KBM-7 (cell line): ENCODE measurements at places on chromosomes 16 and 17.

- no peak for DNase-seq
Observed at GRCh38 chr16:57997528-57998265, 2.8 kb downstream of the ZNF319 start.

- DNase-seq: no peak
Observed at GRCh38 chr16:23557779-23558702, 514 bp downstream of the UBFD1 start.

GRCh38 chr16:85670840-85671239 is 17.9 kb downstream of the GINS2 start:
- no peak for DNase-seq

- DNase-seq: peak; percentile 89
Observed at GRCh38 chr17:3963237-3964201, 718 bp downstream of the ATP2A3 start.

DNA sequence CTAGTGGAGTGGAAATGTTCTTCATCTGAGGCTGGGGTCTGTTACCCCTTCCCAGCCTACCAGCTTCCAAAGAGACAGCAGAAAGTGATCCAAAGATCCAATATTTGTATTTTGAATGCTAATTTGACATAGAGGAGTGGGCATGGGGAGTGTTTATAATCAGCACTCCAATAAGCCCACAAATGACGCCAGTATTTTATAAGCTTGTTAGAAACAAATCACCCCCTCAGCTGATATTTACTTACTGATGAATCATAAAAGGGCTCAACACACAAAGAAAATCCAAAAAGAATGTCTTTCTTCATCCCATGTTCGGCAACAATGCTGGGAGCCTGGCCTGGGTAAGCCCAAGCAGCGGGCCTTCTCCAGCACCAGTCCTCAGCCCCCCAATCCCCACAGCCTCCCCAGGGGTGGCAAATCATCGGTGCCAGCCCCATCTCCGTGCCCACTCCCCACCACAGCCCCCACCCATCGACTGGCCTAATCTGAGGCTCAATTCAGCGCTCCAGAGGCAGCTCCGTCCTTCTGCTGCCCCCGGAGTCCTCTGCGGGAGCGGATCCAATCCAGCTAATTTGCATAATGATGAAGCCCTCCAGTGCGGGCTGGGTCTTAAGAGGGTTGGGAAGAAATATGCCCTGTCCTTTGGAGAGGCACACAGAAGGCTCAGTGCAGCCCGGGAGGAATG is 169.5 kb downstream of the C16orf78 start:
- no peak for DNase-seq

GRCh38 chr17:76038050-76038449 is 10.9 kb upstream of the EVPL start:
- DNase-seq: no peak

DNA sequence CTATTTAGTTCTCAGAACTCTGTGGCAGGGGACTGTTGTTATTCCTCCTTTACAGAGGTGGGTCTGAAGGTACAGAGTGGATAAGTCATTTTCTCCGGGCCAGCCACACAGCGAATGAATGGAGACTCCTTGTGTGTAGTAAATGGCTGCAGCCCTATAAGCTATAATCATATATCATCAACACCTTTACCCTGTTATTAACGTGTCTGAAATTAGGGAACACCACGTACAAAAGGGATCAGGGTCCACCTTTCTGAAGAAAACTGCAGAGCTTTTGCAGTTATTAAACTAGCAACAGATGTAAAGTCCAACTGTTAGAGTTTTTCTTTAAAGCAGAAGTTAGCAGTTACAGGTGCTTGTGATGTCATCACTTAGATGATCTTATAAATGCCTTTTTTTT is 696.7 kb downstream of the MAF start:
- DNase-seq: no peak

DNA sequence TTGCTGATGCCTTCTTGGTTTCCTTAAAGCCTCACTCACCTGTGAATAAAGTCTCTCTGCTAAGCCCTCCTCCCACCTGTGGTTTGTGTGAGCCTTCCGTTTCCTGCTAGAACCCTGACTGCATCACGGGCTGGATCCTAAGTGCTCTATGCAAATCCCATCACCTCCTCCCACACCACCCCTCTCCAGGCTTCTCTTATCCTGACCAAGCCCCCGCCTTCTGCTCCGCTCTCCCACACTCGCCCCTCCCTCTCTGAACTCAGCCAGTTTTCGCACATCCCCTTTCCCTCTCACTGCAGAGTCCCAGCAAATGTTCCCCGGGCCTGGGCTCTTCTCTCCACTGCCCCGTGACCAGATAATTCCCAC is 51.8 kb downstream of the PIMREG start:
- peak; percentile 59 for DNase-seq

GRCh38 chr17:55456307-55457240 is 34.9 kb upstream of the MMD start:
- no peak for DNase-seq

GRCh38 chr16:4293822-4294457 is 21.1 kb upstream of the TFAP4 start:
- no peak for DNase-seq

DNA sequence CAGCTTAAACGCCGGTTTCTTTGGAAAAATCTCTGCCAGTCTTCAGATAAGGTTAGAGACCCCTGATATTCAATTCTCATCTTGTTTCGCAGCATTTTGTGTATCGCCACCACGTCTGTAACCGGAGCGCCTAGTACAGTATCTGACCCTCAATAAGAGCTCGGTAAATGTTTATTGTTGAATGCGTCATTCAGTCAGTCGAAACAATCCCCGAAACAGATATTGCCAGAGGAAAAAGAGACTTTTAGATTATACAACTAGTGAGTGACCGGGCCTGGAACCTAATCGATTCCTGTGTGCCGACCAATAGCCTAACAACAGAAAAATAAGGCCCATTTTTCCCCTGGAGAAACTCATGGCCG is 626 bp downstream of the PELP1 start:
- DNase-seq: no peak

- DNase-seq: no peak
Observed at GRCh38 chr17:31357839-31358394, 33.6 kb upstream of the RAB11FIP4 start.

DNA sequence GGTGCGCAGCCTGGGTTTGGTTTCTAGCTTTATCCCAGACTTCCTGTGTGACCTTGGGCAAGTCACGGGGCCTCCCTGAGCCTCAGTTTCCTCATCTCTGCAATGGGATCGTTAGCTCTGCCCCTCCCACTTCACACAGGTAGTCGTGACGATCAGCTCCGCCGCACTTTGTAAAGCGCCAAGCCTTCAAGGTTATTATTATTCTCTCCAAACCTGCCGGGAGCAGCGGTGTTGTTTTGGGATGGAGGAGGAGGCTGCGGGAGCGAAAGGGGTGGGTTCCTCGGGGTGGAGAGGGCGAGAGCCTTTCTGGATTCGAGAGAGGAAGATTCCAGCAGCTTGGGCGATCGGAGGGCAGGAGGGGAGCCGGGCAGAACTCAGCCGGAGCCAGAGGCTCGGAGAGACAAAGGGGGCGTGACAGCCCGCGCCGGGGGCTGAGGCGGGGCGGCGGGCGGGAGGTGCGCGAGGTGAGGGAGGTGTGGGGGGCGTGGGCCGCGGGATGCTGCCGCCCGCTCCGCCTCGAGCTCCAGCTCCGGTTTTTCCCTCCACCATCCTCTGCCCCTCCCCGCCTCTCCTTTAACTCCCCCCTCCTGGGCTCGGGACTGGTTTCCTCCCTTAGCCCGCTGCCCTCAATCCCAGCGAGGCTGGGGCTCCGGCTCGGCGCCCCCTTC is at the start of gene EFNB3:
EFNB3 (plus strand) TSS at position 602 of the 668 bp plus-strand sequence. CDS start 397 bp downstream, outside the sequence.
- DNase-seq: peak; percentile 53

DNA sequence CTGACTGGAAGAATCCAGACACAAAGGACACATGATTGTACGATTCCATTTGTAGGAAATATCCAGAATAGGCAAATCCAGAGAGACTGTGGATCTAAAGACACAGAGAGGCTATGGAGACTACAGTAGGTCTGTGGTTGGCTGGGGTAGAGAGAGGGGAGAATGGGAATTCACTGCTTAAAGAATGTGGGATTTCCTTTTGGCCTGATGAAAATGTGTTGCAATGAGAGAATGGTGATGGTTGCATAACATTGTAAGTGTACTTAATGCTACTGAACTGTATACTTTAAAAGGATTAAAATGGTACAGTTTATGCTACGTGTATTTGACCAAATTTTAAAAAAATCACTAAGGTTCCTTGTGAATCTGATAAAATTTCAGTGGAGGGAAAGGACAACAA is 62.1 kb downstream of the GPRC5B start:
- no peak for DNase-seq

DNA sequence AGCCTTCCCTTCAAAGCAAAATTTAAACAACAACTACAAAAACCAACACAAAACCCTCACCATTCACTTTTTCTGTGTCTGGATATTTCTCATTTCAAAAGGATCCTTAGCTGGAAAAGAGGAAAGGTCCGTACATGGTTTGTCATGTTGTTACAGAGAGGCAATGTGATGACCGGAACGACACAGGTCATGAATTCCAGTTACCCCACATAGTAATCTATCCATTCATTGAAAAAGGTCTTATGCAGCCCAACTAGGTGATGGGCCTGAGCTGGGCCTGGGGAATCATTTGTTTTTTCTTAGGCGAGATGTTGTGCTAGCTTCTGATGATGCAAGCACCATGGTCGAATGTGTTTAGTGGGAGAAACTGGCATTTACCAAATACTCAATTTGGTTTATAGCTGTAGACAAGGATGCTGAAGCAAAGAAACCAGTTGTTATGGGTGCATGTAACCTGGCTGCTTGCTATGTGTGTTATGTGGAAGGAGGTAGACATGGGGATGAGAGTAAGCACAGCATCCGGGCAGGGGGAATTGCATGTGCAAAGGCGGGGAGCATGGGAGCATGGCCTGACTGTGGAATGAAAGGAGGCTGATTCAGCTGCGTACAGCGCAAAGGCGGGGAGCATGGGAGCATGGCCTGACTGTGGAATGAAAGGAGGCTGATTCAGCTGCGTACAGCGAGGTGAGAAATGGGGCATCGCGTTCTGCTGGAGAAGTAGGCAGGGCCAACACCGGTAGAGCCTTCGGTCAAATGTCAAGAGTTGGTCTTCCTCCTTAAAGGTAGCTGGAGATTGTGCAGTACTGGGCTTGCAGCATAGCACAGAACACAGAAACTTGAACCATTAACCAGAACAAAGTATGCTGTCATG is 269.7 kb upstream of the MAF start:
- no peak for DNase-seq

GRCh38 chr17:64262198-64262999 is 661 bp downstream of the TEX2 start:
- peak; percentile 57 for DNase-seq

DNA sequence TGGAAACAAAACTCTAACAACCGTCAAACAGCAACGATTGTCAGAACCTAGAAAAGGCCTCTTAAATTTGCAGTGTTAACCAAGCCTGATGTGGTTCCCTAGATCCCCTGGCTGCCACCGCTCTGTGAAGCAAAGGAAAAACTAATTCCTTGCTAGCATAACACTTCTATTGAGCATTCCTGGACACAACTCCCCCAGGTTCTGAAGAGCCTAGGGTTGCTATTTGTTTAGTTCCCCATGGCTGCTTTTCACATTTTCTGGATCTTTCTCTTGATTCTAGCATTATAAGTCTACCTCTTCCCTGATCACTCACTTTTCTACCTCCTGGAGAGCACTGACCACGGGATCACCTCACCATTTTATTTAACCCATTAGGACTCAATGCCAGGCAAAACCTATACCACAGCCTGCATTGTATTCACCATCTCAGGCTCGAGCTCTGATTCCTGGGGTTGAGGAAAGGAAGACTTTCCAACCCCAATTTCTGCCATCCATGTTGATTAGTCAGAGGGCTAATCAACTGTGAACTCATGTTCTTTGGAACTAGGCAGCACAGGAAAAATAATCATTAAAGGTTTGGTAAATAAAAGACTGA is 692 bp upstream of the KCNJ16 start:
- no peak for DNase-seq

DNA sequence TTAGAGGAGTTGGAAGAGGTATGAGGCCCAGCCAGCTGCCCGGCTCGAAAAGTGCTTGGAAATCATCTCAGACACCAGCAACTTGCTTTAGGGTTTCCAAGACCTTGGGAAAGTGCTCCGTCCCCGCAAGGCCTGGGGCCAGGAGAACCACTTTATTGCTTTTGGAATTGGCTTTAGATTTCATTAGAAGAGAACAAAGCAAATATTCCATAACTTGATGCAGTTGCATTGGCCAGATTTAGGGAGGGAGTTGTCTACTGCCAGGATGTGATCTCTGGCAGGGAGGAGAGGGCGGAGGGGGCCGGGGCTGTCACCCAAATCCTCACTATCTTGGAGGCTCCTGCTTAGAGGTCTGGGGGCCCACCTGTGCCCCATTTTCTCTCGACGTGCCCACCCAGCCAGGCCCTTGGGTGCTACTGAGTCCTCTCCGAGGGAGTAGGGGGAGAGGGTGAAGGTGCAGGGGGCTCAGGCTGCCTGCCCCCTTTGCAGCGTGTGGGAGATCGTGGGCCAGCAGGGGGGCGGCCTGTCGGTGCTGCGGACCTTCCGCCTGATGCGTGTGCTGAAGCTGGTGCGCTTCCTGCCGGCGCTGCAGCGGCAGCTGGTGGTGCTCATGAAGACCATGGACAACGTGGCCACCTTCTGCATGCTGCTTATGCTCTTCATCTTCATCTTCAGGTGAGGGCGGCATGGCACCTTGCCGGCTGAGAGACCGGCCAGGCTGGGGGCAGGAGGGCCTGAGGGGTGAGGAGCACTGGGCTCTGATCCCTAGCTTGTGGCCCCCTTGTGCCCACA is 30.6 kb downstream of the CACNA1G start:
- no peak for DNase-seq

DNA sequence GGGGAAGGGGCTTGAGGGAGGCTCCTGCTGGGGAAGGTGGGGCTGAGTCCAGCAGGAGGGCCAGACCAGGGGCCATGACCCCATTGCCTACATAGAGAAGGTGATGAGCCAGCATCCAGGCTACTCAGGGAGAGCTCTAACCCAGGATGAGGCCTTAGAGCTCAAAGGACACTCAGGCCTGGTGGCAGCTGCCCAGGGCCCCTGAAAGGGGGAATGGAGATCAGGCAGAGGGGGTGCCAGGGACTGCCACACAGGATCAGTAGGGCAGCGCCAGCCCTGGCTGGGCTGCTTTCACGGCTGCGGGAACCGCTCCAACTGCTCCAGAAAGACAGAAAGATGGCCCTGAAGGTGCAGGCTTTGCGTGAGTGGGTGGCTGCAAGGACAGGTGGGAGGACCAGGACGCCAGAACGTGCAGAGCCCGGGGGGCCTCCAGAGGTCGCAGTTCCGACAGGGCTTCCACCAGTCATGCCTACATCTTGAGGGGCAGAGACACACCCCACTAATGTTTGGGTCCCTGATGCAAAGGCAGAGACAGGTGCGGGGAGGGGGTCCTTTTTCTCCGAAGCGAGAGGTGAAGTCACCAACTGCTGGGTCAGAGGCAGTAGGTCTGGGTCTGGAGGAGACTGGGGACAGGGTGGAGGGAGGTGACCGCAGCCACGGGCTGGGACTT is 882 bp upstream of the ATP6V0C start:
- DNase-seq: no peak

- no peak for DNase-seq
Observed at GRCh38 chr17:44024271-44024663, 9.5 kb upstream of the TMEM101 start.

- no peak for DNase-seq
Observed at GRCh38 chr16:31385680-31386079, 7.5 kb upstream of the ITGAD start.

- DNase-seq: peak; percentile 39
Observed at GRCh38 chr17:73998653-73999645, 204.5 kb upstream of the RPL38 start.
